Renal pelvis (tissue), 12 donors: ENCODE measurements at places on chromosomes 7 and 10. TPM values are rescaled to one million over a fixed set of nuclear protein-coding genes. Genes with fewer than 3 reads are reported as not detected.
A peak's percentile ranks its signal among the peaks of the same experiment; 100 is the strongest.

Gene CCSER2
- 28.5 TPM for polyA plus RNA-seq

Gene STK31
- polyA plus RNA-seq, result 0.41 TPM

Gene MKI67
- polyA plus RNA-seq, result 60.7 TPM

Gene CPA1
- 1.5 TPM for polyA plus RNA-seq

Gene MRC1
- 8.9 TPM for polyA plus RNA-seq

GRCh38 chr7:101905203-101905865 is 87.9 kb downstream of the CUX1 start:
- no peak for DNase-seq

DNA sequence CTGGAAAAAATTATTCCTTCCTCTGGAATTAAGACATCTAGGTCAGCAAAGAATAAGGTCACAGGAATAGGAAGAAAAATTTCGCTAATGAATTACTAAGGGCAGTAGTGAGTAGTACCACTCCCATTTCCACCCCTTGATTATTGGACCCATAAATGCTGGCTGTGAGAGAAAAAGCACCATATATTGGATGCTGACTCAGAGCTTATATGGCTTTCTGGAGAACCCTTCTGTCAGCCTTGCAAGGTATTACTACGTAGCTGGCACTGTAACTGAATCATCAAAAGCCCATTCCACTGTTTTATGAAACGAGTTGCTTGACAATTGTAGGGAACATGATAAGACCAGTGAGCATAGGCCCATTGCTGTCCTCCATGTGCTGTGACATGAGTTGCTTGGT is 179.3 kb downstream of the ATRNL1 start:
- DNase-seq, result no peak

DNA sequence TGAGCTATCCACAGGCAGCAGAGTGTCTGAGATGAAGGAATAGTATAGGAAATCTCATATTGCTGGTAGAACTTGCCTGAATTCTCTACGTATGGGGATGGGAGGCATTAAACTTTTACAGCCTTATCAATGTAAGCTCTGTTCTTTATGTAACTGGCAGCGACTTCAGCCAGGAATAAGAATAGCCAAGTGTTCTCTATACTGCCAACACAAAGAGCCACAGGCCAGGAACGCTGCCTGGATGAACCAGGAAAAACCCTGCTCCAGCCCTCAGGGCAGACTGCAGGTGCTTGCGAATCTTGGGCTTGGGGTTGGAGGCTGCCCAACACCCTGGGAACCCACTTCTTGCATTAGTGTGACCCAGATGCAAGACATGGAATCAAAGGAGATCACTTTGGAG is 6.1 kb upstream of the OLAH start:
- no peak for DNase-seq

DNA sequence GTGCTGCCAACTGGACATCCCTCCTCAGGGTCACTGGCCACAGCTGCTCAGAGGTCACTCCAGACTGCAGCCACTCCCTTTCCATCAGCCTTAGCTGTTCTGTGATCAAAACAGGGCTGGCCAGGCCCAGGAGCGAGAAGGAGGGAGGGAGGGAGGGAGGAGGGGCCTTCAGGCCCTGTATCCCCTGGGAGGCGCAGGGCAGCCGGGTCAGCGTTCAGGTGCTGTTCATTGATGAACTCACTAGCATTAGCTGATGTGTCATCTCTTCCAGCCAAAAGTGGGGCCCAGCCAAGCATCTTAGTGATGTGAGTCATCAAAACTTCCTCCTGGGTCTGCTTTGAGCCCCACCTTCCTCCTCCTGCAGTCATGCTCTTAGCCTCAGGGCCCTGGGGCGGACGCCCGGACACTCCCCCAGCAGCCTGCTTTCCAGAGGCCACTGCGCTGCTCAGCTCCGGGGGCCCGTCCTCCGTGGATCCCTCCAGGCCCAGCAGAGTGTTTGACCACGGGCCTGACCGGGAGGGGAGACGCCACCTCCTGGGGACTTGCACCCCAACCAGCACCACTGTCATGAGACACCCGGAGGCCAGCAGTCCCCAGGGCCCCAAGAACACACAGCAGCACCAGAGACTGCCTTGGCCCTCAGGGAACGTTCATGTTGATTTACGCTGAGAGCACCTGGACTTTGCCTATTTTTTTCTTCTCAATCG is 149.2 kb downstream of the PRKAG2 start:
- DNase-seq, result no peak

DNA sequence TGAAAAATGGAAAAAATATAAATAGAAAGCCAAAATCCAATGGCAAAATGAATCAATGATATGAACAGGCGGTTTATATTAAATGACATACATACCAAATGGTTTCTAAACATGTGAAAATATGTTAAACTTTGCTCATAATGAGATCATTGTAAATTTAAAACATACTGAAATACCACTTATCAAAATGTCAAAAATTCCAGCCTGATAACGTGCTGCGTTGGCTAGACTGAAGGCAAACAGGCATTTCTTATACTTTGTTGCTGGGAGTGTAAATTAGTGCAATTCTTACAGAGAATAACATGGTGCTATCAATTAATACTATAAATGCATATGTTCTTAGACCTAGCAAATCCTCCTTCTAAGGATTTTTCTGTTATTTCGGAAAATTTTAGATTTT is 225.8 kb upstream of the FAM3C start:
- no peak for DNase-seq

- no peak for DNase-seq
Observed at GRCh38 chr7:117202511-117202910, 120.3 kb downstream of the WNT2 start.

DNA sequence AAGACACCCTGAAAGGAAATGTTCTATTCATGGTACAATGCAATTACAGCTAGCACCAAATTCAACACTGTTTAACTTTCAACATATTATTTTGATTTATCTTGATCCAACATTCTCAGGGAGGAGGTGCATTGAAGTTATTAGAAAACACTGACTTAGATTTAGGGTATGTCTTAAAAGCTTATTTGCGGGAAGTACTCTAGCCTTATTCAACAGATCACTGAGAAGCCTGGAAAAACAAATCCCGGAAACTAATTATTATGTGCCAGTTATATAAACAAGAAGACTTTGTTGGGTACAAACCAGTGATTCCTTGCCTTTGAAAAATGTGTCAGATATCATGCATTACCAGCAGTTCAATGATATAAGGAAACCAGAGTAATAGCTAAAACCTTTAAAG is 160.1 kb downstream of the CFTR start:
- DNase-seq, result no peak

GRCh38 chr10:60428387-60428737 is 38.7 kb upstream of the ANK3 start:
- no peak for DNase-seq

GRCh38 chr7:3138206-3138605 is 94.5 kb upstream of the CARD11 start:
- no peak for DNase-seq

DNA sequence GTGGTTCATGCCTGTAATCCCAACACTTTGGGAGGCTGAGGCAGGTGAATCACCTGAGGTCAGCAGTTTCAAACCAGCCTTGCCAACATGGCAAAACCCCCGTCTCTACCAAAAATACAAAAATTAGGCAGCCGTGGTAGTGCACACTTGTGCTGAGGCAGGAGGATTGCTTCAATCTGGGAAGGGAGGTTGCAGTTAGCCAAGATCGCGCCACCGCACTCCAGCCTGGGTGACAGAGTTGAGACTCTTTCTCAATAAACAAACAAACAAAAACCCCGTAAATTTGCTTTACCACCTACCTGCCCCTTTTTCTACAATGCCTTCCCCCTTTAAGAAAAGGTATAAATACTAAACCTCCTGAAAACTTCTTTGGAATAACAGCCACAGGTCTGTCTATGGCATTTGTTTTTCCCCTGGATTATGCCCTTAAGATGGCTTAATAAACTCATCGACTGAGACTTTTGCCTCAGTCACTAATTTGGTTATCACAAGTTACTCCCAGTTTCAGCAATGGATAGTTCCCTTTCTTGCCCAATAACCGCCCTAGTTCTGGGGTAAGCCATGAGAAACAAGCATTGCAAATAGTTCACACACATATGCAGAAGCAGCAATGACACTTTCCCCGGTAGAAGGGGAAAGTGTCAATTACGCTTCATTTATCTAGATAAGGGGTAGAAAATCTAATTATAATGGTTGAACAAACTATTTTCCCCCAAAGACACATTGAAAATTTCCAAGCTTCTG is 52.8 kb upstream of the SVIL start:
- no peak for DNase-seq

- DNase-seq, result no peak
Observed at GRCh38 chr10:123241391-123242141, 87.4 kb downstream of the BUB3 start.

- DNase-seq, result no peak
Observed at GRCh38 chr10:6180480-6181110, 22.1 kb upstream of the PFKFB3 start.

- peak; percentile 19 for DNase-seq
Observed at GRCh38 chr7:10471280-10472058, 502.2 kb upstream of the PHF14 start.

DNA sequence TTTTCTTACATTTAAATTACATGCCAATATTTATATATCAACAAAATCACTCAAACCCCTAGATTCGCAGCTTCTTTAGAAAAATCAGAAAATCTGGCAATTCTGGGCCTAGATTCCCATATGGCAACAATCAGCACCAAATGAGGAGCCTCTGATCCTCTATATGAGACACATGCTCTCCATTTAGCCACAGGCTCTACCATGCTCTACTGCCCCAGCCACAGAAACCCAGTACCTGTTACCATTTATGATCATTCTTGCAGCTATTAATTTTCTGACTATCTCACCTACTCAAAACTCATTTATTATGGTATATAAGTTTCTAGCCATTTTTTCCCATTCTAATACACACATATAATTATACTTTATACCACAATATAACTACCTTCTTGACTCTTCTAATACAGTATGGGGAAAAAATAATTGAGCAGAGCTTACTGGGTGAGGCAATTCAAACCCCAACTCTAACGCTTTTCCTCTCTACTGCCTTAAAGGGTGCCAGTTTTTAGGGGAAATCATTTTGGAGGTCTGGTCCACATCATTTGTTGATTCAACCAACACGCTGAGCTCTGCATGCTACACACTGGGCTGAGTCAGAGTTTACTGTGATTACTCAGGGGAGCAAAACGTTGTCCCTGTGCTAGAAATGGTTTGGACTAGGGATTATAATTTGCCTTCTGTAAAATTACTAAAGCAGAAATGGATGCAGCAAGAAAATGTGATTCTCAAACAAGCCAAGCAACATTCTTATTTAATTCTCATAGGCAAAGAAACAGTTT is 11.6 kb downstream of the PDLIM1 start:
- DNase-seq, result no peak

DNA sequence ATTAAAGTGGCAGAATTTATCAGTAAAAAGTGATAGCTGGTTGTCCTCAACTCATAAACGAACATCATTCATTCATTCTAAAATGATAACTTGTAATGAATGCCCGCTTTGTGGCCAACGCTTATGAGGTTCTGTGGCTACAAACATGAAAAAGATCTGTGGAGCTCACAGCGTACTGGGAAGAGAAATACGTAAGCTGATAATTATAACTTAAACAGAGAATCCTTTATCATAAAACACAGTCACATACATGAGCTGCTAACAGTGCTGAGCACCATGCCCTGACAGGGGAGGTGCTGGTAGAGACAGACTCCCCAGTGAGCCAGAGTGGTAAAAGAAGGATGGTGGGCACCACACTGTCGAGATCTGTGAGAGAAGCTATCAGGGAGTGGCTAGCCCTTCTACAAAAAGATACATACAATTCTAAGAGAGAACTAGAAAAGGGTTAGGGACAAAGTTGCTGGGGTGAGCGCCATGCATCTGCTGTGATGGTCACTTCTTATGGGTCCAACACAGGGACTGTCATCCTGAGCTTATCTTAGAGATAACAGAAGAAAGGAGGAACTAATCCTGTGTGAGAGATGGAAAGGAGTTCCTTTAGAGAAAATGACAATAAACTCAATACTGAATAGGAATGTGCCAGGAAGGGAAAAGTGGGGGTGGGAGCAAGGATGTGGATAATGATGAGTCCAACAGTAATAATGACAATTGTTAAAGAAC is 106.7 kb downstream of the USP6NL start:
- no peak for DNase-seq

- no peak for DNase-seq
Observed at GRCh38 chr10:2951235-2951835, 116.0 kb upstream of the PFKP start.

DNA sequence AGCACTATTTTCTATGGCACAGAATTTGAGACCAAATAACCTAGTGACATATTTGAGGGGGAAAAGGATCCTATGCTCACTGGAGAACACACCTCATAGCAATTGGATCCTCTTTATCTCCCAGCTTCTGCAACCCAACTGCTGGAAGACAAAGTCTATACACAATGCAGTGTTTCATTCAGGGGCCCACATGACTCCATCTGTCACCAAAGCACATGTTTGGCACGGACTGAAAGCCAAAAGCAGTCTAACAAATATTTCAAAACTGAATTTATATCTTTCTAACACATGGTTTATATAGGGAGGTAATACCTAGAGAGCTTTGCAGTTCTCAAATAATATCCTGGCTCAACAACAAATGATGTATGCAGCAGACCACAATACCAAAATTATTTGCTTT is 39.2 kb downstream of the ADAM12 start:
- DNase-seq, result no peak
